ENCODE measurements at places on chromosomes 2 and 18.

DNA sequence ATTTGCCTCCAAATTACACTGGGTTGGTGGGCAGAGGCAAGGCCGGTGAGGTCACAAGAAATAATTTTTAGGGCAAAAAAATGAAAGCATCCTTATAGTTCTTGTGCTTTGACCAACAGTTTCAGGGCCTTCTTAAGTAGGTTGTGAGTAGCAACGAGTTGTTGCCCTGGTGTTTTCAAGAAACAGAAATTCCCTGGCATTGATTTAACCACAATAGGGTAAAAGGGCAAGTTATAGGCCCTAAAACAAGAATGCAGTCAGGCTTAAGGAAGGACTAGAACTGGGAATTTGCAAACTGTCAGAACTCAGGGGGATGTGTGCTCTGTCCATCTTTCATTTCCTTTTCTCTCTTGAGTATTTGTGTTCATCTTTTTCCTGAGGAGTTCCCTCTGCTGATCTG lies 46.1 kb upstream of the STPG4 start:
- DNase-seq, result no peak

DNA sequence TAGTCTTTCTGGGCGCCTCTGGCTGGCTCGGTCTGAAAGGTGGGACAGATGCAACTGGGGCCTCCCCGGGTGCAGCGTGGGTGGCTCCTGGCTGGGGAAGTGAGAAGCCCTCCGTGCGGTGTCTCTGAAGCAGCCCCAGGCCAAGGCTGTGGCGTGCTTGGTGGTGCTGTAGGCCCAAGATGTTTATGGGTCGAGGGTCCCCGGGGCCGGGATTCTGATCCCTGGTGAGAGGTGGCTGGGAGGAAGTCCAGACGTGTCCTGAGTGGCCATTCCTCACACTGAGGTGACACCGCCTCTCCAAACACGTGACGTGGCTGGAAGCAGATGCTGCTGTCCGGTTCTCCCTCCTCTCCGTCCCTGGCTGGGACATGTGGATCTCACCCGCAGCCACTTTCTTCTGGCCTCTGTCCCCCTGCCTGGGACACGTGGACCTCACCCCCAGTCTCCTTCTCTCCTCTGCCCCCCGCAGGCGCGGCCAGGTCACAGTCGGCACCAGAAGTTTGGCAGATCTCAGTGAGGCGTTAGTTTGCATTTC lies 12.6 kb downstream of the RTP5 start:
- peak; percentile 32 for DNase-seq

DNA sequence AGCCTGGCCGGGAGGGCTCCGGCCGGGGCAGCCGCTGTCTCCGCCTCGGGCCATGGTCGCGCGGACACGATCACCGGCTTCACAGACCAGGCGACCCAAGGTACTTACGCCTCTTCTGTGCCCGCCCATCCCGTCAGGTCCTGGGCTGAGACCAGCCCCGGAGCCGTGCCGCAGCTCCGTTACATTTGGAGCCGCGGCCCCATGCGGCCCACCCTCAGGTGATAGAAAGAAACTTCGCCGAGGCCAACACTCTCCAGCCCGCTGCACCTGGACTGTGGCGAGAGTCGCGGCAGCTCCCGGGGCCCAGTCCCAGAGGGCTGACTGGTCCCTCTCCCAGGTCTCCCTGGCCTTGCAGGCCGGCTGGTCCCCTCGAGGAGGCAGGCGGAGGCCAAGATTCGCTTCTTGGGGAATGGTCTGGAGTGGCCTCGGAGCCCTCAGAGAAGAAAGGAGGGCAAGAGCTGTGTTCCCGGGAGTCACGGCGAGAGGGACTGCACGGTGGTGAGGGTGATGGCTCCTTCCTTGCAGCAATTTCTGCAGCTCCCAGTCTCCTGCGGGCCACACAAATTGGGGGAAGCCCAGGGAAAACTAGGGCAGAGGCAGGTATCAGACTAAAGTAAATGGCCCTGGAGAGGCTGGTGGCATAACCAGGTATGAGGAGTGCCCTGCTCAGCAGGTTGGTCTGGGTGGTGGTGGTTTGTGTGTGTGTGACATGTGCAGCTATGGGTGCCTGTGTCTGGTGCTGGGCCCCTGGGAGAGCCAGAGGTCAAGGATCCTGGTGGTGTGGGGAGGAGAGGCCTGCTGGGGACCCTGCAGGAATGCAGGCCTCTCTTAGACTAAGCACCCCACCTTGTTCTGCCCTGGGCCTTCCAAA lies 822 bp downstream of the GDF7 start:
- DNase-seq, result no peak

GRCh38 chr2:201366146-201366545 lies 9.0 kb upstream of the FLACC1 start:
- DNase-seq, result no peak

DNA sequence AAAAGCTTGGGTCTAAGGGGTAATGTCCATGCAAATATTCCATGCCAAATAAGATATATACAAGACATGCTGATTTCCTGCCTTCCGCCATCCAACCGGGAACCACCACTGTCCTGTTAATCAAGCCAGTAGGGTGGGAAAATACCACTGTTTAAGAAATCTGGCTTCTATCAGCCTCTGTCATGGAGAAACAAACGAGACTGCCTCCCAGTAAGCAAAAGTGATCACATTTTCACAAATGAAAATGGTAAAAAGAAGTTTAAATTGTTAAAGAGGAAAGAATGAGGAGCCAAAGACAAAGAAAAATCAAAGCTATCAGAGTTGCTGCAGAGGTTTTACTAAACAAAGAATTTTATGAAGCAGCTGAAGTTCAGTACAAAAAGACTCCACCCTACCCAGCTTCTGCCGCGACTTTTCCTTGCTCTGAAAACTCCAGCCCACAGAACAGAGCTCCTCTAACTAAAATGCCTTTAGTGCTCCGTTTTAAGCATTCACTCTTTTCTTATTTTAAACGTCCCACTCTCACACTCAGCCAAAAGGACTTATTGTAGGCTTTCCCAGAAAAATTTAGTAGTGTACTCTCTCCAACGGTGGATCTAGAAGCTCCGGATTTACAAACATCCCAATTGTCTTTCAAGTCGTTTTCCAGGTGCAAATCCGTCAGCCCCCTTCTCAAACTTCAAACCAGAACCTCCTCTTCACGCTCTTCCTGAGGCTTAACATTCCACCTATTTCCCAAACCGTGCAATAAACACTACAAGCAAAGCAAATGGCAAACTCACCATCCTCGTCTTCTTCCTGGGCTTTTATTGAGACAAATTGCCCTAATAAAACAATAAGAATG lies 613 bp downstream of the COL5A2 start:
- DNase-seq, result no peak

GRCh38 chr2:96859099-96859649 lies 1.4 kb upstream of the ANKRD39 start:
- no peak for DNase-seq

DNA sequence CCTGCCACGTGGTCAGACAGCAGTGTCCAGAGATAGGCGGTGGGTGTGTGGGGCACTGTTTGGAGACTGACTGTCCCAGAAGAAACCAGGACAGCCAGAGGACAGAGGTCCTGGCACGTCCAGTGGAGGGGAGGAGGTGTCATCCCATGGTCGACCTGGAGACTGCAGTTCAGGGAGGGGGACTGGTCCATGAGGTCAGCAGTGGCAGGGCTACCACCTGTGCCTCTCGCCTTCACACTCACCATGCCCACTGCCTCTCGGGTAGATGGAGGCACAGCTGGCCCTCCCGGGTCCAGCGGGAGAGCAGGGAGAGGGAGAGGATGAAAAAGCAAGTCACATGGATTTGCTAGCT lies 53.9 kb downstream of the INHBB start:
- DNase-seq, result no peak

DNA sequence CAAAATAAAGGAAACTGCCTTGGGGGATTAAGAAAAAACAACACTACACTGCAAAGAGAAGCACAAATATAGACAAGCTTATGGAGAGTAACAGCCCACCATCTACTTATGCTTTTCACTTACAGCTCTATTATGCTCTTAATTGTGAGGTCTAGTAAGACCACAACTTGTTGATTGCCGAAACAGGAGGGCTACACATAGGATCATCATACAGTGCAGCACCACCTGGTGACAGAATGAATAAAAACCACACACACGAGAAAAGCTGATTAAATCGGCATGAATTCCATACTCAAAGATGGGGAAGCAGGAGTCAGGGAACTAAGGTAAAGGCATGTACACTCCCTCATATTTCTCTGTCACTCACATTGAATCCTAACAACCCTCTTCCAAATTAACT lies 259.2 kb downstream of the IKZF2 start:
- DNase-seq, result no peak

DNA sequence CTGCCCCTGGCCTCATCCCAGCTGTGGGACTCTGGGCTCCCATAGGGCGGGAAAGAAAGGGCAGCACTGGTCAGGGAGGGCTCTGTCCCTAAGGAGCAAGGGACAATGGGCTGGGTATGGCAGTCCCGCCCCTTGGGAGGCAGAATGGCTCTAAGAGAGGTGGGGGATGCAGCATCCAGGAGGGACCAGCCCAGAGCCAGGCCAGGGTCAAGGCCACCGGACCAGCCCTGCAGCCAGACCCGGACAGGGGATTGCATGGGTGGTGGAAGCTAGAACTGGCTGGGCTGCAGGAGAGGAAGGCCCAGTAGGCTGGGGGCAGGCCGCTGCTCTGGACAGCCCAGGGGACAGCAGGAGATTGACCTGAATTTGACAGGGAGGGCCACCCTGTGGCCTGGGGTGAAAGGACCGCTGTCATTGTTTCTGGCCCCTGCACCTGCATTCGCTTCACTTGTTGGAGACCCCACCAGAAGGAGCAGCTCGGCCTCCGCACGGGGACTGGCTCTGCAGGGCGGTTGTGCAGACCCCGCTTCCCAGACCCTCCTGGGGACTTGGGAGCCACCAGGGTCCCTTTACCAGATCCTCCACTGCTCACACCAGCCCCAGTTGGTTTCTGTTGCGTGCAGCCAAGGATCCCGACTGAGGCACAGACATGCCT lies 14.6 kb downstream of the RAMP1 start:
- DNase-seq, result no peak

GRCh38 chr2:139156730-139157129 lies 376.5 kb upstream of the NXPH2 start:
- DNase-seq, result no peak

DNA sequence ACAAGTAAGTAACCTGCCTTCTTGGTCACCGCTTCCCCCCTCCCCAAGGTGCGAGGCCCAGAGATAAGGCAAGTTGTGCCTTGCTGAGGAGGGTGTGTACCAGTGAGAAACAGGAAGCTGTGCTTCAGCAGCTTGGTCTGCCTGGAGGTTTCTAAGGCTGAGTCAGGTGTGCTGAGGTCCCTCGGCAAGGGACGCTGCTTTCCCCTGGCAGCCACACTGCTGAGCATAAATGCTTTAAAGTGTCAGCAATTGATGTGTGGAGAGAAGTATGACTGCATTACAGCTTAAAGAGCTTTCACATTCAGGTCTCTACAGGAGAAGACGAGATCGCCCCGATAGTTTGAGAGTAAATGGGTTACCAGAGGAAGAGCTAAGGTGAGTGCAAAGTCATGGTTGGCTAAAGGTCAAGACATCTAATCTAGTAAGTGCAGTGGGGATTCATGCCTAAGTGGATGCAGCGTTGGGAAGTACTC lies 86.9 kb downstream of the LIMS1 start:
- DNase-seq, result no peak

DNA sequence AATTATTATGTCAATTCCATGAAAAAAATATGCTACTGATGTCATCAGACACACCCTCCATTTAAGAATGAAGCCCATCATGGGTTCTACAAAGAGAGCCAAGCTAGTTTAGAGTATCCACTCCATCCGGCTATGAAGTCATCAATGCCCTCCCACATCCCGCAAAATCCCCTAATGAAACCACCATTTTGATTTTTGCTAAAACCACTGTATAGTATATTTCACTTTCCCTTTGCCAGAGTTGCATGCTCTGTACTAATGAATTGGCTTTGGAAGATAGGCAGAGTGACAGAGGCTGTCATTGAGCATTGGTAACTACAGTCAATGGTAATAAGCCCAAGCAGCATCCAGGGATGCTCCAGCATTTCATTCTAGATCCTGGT lies 118.6 kb downstream of the ANKRD44 start:
- no peak for DNase-seq
